ENCODE measurements at places on chromosomes 13 and 19.

DNA sequence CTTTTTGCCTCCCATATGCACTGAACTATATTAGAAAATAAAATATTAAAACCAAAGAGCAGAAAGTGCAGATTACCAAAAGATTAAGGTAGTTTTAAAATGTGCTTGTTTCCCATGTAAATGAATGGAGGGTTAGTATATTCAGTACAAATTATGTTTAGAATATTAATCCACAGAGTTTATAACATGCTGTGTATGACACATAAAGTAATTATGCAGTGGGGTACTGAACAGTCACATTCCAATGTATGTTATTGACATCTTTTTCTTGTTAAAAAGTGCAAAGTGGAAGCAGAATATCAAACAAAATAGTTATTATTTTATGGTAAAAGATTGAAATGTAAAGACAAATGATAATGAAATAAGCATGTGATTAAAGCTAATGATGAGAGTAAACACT lies 79.3 kb downstream of the GPC6 start:
- no peak for DNase-seq

DNA sequence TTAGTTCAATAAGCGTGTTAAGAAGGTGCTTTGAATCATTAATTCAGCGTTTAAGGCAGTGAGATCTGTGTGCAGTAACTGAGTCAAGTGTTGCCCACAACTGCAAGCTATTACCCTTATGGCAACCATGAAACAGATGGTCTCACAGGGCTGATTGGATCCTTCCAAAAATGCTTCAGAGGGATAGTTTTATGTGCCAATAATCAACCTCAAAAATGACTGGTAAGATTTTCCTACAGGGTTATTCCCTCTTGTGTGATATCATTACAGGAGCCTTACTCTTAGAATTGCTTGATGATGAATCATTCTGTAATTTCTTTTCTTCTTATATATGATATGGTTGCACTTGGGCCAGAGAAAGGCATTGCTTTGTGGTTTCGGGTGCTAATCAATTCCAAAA lies 1299.2 kb upstream of the ATXN8OS start:
- DNase-seq = no peak

GRCh38 chr13:79404985-79405384 lies 1.1 kb downstream of the RBM26 start:
- DNase-seq = no peak

DNA sequence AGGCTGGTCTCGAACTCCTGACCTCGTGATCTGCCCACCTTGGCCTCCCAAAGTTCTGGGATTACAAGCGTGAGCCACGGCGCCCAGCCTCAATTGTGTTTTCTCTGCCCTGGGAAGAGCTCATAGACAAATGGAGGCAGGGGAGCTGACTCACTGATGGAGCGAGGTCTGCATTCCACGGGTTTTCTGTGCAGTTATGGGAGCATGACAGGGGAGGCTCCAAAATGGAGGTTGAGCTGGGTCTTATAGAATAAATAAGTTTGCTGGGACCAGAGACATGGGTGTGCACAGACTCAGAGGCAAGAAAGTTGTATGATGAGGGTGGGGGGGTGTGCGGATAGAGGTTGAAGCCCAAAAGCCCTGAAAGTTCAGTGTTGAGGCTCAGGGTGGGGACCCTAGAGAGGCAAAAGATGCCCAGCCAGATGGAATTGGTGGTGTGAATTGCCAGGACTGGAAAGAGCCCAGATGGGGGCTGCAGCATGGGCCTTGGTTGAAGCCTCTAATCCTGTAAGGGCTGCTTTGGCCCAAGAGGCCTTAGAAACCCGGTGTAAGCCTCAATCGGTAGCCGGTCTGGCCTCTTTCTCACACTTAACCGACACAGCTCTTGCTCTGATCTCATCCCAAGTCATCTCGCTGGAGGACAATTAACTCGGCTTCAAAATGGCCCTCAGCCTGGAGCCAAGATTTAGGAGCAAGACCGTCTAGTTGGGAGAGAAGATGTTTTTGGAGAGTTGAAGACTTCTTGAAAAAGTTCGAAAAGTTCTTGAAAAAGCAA lies 1.9 kb downstream of the TPM4 start:
- no peak for DNase-seq

GRCh38 chr19:38319421-38320258 lies at the start of gene KCNK6:
KCNK6 (plus strand) TSS chr19:38319845; CDS start chr19:38319951, 106 bp downstream.
- peak; percentile 54 for DNase-seq

GRCh38 chr13:39349391-39349960 lies 253.5 kb downstream of the LHFPL6 start:
- no peak for DNase-seq

DNA sequence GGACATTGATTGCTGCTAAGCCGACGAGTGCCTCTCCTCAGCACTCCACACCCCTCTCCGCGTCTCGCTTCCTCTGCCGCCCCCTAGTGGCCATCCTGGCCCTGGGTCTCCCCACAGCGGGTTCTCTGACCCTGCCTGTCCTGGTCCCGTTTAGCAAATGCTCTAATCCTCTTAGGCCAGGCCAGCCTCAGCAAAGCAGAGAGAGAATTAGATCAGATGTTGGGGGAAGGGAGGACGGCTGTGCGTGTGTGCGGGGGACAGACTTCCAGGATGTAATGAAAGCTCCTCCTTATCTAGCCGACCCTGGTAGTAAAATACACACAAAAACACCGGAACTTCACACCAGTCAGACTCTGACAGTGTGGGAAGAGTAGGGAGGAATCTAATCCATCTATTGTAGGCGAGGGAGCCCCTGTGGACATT lies 4.5 kb downstream of the TPRX2 start:
- peak; percentile 86 for DNase-seq

DNA sequence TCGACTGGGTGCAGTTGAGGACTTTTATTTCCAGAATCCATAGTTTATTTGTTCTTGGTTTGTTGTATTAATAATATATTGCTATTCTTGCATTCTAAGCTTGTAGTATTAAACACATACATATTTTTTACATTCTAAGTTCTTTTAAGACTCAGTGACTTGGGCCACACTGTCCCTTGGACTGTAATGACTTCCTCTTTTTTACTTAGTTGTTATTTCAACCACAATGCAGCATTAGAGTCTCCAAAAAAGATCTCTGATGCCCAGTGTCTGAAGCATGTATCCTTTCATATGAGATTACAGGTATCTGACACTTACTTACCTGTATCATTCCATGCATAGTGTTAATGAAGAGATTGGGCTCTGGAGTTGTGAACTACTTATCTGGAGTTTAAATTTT lies 864.9 kb upstream of the PCDH20 start:
- DNase-seq = no peak

GRCh38 chr13:48304143-48304876 lies 759 bp downstream of the RB1 start:
- DNase-seq = no peak

- no peak for DNase-seq
Observed at GRCh38 chr13:52459668-52460067, 4.4 kb downstream of the CKAP2 start.

DNA sequence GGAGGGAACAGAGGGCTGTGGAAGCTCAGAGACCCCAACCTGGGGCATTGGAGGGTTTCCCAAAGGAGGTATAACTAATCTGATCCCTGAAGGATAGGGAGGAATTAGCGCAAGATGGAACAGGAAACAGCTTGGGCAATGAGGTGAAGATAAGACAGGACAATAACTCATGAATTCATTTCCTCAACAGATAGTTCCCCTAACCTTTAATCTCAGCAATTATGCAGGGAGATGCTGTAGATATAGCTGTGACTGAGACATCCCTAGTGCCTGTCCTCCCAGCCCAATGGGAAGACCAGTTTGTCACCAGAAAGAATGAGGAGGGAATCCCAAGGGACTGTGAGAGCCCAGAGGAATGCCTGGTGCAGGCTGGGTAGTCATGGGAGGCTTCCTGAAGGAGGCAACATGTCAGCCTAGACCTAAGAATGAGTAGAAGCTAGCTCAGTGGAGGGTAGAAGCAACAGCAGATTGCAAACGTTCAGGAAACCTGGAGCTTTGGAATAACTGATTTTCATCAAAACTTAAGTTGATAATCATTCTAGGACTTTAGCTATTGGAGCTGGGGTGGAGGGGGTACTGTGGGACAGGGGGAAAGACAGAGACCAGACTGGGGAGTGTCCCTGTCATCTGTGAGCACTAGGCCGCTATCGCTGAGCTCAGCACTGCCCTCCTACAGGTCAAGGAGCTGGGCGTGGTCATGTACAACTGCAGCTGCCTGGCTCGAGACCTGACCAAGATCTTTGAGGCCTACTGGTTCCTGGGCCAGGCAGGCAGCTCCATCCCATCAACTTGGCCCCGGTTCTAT lies 18.8 kb downstream of the HIPK4 start:
- DNase-seq = no peak

DNA sequence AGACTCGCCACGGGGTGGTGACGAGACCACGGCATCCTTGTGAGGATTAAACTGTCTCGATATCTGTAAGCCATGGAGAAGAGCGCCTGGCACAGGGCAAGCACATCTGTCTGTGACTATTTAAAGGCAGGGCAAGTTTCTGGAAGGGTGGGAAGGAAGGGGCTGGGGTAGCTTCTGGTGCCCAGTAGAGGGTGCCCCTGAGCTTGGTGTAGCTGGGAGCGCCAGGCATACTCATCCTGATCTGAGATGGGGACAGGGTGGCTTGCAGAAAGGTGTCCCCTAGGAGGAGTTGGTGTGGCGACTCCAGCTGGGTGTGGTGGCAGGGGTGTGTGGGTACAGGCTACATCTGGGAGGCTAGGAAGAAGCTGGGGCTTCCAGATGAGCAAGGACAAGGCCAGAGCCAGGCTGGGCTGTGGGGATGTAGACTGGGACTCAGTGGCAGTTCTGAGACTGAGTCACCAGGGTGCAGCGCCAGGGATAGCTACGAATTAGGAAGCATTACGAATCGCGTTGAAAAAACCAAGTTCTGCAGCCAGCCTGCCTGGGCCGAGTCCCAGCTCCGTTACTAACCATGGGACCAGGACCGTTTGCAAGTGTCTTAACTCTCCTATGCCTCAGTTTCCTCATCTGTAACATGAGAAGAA lies 23.1 kb upstream of the ASPDH start:
- no peak for DNase-seq
